ENCODE measurements at places on chromosomes 11 and 22.

DNA sequence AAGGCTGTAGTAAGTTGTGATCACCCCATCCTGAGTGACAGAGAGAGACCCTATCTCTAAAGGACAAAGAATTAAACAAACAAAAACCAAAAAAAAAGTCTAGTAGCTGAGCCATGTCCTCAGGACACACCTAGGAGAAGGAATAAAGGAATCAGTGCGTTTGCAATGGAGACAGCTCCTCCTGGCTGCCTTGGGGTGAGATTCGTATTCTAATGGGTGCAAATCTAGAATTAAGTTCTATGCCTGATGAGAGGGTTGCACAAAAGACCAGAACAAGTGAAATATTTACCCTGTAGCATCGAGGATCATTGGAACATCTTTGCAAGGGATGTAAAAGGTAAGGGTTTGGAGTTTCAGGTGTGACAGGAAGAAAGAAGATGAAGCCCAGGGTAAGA is 70.3 kb upstream of the BMAL1 start:
- DNase-seq = no peak

DNA sequence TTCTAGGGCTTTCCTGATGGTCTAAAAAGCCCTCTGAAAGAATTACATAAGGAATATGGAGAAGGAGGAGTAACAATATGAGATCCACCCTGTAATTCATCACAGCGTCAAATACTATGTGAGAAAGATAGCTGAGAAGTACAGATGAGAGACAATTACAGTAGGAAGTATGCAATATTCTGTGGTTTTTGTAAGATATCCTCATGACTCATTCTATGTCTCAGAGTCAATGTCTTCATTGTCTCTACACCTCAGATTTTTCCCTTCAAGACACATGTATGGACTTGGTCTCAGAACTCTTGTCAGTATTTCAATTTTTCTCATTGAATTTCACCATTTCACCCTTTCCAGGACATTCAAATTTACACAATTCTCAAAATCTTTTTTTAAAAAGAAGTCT is 343.3 kb upstream of the CTSC start:
- DNase-seq = no peak

DNA sequence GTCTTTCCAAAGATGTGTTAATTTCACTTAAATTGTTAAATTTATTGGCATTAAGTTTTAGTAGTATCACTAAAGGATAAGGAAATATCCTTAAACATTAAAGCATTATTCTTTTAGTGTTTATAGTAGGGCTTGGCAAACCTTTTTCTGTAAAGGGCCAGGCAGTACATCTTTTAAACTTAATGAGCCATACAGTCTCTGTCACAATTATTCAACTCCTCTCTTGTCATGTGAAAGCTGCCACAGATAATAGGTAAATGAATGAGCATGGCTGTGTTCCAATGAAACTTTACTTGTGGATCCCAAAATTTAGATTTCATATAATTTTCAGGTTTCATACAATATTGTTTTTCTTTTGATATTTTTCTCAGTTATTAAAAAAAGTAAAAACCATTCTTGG is 268.2 kb upstream of the C11orf87 start:
- DNase-seq = no peak

- no peak for DNase-seq
Measured at GRCh38 chr11:119912229-119912628, 183.2 kb upstream of the NECTIN1 start.

DNA sequence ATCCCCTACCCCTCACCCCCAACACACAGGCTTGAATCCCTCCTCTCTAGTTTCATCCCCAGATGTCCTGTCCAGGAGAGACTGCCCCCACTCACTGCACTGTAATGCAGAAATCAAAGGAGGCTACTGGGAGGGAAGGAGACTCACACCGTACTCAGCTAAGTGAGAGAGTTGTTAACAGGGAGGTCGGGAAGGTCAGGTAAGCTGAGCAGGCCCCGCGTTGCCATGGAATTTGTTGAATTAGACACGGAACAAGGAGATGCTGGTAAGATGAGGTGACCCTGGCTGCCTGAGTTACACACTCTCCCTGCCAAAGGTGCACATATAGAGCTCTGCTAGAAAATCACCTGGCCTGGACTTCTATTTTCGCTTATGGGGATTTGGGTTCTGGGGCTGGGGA is 197.9 kb downstream of the NXPE2 start:
- DNase-seq = no peak

GRCh38 chr11:22684082-22684481 is 17.7 kb downstream of the GAS2 start:
- no peak for DNase-seq
